ENCODE measurements at places on chromosomes 7 and 10. TPM values are rescaled to one million over a fixed set of nuclear protein-coding genes. Genes with fewer than 3 reads are reported as not detected.

DNA sequence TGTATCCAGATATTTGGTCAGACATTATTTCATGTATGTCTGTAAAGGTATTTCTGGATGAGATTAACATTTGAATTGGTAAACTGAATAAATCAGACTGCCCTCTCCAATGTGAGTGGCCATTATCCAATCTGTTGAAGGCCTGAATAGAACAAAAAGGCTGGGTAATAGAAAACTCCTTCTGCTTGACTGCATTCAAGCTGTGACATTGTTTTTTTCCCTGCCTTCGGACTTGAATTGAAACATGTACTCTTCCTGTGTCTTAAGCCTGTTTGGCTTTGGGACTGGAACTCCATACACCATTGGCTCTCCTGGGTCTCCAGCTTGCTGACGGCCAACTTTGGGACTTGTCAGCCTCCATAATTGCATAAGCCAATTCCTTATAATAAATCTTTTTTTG lies 36.0 kb upstream of the ARHGAP21 start:
- no peak overlapping the region for H3K4me3 ChIP-seq
- H3K4me1 ChIP-seq = peaks cover 9% of the 10 kb centered on the region
- no peaks in the 10 kb centered on the region for H3K27me3 ChIP-seq
- no peak for DNase-seq
- H3K36me3 ChIP-seq = no peaks in the 10 kb centered on the region

DNA sequence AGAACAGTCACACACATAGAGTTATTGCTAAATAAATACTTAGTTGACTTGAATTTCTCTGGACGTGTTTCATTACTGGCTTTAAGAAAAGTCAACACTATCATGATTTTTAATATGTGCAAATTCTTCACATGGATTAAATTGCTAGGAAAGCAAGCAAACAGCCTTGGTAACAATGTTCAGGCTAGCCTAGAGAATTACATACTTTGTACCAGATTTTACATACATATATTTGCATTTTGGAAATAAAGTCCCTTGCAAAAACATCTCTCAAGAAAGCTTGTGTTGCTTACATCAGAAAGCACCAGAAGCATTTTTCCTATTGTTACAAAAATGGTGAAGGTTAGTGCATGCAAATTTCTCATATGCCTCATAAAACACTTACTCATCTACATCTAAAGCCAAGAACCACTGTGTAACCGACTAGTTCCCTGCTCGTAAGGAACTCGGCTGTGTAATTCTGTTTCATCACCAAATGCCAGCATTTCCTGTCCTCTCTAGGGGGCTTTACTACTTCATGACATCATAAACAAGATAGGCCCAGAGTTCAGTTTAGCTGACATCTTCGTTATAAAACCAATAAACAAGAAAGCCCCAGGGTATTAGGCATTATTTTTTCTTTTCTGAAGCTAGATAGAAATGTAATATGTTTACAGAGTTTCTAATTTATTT lies 87.8 kb downstream of the CFAP58 start:
- DNase-seq = no peak
- H3K36me3 ChIP-seq = no peaks in the 10 kb centered on the region
- no peaks in the 10 kb centered on the region for H3K4me1 ChIP-seq
- no peak overlapping the region for H3K27ac ChIP-seq
- H3K27me3 ChIP-seq = no peaks in the 10 kb centered on the region

- H3K27ac ChIP-seq = no peak overlapping the region
- DNase-seq = no peak
- H3K27me3 ChIP-seq = no peaks in the 10 kb centered on the region
- H3K36me3 ChIP-seq = peaks cover 68% of the 10 kb centered on the region
- H3K4me1 ChIP-seq = no peaks in the 10 kb centered on the region
Measured at GRCh38 chr10:49465736-49466135, 69.8 kb upstream of the DRGX start.

GRCh38 chr10:30988831-30989435 lies 42.7 kb downstream of the ZNF438 start:
- H3K4me1 ChIP-seq = peaks cover 16% of the 10 kb centered on the region
- no peak overlapping the region for H3K27ac ChIP-seq
- H3K4me3 ChIP-seq = no peak overlapping the region
- no peaks in the 10 kb centered on the region for H3K27me3 ChIP-seq

DNA sequence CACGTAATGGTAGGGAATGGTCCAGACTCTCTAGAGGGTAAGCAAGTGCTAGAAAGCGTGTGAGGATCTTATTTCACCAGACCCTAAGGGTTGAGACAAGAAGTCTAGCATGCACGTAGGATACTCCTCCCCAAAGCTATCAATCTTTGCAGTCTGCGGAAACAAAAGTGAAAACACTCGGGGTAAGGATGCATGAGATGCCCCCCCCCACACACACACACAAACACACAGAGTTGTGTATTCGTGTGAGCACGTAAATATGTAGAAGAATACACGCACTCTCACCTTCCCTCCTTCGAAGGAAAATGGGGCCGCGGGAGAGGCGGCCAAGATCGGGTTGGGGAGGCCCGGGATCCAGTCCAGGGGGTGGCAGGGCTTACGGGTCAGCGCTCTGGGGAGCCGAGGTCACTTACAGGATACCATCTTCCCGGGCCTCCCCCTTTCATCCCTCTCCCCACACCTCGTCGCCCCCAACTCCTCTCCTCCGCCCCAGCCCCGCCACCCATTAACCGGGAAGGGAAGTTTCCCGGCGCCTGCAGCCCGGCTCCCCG lies 455 bp downstream of the CUL2 start:
- DNase-seq = no peak
- H3K27me3 ChIP-seq = no peaks in the 10 kb centered on the region
- H3K27ac ChIP-seq = peak overlapping the region; percentile 90

- H3K27ac ChIP-seq = no peak overlapping the region
- DNase-seq = no peak
- peaks cover 8% of the 10 kb centered on the region for H3K4me1 ChIP-seq
- peaks cover 12% of the 10 kb centered on the region for H3K36me3 ChIP-seq
Measured at GRCh38 chr10:30992681-30993080, 39.0 kb downstream of the ZNF438 start.

The HEPACAM2 gene
- not detected for total RNA-seq

Data from activated CD4-positive, alpha-beta T cell treated with anti-CD3 and anti-CD28 coated beads for 36 hours (primary cell).